T-helper 1 cell (primary cell): ENCODE measurements at places on chromosomes 5 and 9.

- DNase-seq = no peak
Measured at GRCh38 chr9:121115466-121115865, 40.7 kb downstream of the CNTRL start.

DNA sequence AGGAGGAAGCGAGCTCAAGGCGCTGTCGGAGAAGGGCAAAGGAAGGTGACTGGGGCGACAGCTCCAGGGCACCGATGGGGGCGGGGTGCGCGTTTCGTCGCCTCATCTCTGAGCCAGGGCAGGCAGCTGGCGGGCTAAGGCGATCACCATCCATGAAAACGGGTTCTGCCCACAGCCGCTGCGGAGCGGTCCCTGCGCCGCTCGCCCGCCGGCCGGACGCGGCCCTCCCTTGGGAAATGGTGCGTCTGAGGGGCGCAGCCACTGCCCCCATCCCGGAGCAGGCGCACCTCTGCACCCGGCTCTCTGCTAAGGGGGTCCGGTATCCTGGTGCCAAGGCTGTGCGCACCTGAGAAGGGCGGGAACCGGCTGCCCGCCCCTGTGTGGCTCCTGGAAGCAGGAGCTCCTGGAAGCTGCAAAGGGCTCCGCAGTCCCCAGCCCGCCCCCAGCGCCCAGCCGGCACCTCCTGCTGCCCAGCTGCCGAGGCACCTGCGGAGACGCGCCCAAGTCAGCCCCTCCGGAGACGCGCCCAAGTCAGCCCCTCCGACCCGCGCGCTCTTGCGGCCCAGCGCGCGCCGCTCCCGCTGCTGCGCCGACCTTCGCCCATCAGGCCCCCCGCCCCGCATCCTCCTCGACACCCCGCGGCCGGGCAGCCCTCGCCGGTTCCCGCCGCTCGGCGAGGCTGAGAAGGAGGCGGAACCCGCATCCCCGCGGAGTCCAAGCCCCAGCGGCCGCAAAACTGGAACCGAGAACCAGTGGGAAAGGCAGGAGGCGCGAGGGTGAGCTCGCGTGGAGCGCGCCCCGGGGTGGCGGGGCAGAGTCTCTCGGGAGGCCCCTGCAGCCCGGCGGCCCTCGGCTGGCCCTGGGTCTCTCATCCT, 757 bp downstream of the ANKRD34B start:
- DNase-seq = no peak

- no peak for DNase-seq
Measured at GRCh38 chr9:103707181-103707580, 386.9 kb upstream of the SMC2 start.

GRCh38 chr5:150024346-150024984, 23.9 kb downstream of the HMGXB3 start:
- no peak for DNase-seq

DNA sequence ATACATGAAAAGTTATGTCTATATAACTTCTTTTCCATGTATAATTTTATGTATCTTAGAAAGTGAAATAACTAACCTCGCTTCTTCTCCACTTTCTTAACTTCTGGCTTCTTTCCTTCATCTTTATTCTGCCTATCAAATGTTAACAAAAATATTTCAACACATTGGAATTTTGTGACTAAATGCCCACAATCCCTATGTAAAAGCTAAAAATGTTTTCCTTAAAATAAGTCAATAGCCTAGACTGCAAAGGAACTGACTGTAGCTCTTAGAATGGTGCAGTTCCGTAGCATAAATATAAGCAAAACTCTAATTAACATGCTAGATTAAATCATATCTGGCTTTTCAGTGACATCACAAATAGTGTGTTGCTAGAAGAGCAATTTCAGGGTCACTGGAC, 40.9 kb downstream of the PSIP1 start:
- no peak for DNase-seq

GRCh38 chr5:68460147-68460798, 244.7 kb downstream of the PIK3R1 start:
- no peak for DNase-seq

DNA sequence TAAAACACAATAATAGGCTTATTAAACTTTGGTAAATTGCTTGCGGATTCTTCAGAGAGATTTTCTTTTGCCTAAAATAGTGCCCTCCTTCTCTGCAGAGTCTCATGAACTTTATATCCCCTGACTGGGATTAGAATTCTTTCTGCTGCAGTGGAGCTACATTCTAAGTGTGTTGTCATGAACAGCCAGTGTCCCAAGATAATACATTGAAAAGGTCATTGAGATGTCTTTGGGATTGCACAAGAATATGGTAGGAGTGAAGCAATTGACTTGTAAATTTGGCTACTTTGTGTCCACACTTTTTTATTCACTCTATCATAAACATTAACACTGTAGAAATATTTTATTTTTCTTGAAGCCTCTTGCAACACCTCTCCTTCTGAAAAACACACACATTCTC, 604.5 kb downstream of the GABRG2 start:
- no peak for DNase-seq

- DNase-seq = no peak
Measured at GRCh38 chr9:130199605-130200004, 27.4 kb downstream of the NCS1 start.

GRCh38 chr5:142317173-142317572, 7.6 kb downstream of the SPRY4 start:
- DNase-seq = no peak

GRCh38 chr9:110707419-110707818, 38.8 kb downstream of the MUSK start:
- DNase-seq = no peak

DNA sequence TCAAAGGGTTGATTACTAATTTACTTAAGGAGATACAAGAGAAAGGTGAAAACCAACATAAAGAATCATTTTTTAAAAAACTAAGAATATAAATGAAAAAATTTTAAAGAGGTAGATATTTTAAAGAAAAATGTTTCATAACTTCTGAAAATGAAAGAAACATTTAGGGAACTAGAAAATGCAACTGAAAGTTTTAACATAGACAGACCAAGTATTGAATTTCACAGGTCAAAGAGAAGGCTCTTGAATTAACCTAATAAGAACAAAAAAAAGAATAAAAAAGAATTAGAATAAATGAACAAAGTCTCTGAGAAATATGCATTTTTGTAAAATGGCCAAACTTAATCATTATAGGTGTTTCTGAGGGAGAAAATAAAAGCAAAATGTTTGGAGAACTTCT, 16.1 kb upstream of the FAM174A start:
- no peak for DNase-seq

DNA sequence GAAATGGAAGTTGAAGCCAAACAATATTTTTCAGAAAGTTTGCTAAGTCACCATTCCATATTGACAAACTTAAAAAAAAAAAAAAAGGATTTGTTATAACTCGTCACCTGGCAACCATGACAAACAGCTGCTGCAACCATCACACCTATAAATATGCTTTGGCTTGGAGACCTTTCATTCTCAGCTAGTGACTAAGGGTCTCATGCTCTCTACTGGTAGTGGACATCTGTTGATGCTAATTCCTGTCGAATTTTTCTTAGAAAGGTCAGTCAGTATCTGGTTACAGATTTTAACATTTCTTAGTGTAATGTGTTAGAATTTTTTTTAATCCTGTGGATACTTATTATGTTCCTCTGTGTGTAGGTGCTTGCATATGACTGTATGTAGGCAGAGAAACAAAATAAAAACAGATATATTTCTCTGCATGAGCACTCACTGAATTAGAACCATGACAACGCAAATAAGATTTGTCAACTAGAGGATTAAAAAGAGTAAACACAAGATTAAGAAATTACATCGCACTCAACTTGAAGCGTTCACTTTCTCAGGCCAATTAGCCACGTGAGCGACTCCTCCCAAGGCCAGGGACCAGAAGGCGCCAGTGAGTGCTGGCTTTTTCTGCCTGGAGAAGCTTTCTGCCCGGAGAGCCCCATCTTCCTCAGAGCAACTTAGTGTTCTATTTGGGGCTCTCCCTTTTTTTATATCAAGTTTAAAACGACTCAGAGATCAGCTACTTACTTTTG, 27.0 kb upstream of the ZNF622 start:
- DNase-seq = no peak

- DNase-seq = no peak
Measured at GRCh38 chr9:136328011-136328621, 777 bp downstream of the GPSM1 start.

DNA sequence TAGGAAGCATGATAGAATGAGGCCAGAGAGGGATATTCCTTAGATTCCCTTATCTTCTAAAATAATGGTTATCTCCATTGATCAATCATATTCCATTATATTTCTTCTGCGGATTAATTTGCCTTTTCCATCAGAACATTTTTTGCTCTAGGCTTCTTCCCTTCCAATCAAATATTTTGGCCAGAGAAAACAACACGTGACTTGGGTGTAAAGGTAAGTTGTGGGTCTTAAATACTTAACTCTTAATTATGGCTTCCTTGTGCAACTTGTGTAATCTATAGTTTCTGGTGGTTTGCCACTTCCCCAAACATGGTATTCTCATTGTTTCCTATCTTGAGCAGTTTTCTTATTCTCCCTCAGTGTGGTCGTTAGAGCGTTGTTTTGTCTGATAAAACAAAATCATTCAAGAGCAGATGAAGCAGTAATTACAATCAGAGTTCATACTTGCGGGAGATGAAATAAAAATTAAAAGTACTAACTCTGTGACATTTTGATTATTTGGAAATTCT, 889.3 kb downstream of the MAT2B start:
- DNase-seq = no peak

DNA sequence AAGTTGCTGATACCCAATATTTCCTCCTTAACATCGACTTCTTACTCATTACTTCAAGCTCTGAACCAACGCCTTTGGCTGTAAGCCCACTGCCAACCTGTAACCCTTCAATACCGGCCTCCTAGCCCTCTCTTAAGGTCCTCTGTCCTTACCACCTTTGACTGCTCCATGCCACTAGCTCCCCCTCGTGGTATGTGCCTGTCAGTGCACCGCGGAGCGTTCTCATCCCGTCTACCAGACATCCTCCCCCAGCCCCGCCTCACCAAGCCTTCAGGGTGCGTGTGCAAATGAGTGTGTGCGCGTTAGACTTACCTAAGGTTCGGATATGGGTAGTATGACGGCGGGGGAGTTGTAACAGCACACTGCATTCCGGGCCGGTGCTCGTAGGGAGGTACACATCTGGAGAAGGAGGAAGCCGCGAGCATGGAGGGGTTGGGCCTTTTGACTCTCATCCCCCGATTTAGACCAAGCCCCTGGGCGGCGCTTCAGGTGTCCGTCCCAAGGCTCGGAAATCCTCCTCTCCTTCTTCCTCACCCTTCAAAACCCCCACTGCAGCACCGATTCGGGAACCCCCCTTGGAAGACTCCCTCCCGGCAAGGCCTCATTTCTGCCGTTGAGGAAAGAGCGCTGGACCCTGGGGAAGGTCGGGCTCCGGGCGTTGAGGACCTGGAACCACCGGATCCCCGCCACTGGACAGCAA, 2.8 kb upstream of the MYORG start:
- peak; percentile 73 for DNase-seq

GRCh38 chr9:111926421-111926875, 29.8 kb downstream of the UGCG start:
- peak; percentile 48 for DNase-seq

- no peak for DNase-seq
Measured at GRCh38 chr5:71957292-71957898, 149.9 kb upstream of the MAP1B start.

- DNase-seq = peak; percentile 16
Measured at GRCh38 chr5:135977375-135977928, 22.7 kb upstream of the LECT2 start.

DNA sequence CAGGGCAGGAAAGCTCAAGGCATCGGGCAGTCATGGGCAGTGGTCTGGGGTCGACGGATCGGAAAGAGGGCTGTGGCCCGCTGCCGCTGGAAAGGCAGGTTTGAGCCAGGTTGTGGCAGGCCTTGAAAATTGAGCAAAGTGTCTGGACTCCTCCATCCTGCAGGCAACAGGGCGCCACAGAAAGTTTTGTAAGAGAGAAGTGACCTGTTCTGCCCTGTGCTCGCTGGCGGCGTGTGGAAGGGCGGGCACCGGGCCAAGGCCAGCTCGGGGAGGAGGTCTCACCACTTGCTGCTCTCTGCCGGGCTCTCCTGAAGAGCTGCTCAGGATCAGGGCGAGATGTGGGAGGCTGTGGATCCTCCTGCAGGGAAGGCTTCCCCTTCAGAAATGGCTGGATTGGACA, 41.4 kb upstream of the FAT2 start:
- DNase-seq = no peak

DNA sequence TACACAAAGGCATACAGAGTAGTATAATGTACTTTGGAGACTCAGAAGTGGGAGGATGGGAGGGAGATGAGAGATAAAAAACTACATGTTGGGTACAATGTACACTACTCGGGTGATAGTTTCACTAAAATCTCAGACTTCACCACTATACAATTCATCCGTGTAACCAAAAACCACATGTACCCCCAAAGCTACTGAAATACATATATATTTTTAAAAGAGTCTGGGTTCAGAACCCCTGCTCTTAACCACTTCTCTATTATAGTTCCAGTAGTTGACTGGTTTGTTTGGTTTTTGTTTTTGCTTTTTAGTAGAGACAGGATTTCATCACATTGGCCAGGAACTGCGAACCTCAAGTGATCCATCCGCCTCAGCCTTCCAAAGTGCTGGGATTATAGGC, 22.6 kb downstream of the SGTB start:
- DNase-seq = no peak

- no peak for DNase-seq
Measured at GRCh38 chr5:8879248-8879647, 666.6 kb downstream of the SEMA5A start.

DNA sequence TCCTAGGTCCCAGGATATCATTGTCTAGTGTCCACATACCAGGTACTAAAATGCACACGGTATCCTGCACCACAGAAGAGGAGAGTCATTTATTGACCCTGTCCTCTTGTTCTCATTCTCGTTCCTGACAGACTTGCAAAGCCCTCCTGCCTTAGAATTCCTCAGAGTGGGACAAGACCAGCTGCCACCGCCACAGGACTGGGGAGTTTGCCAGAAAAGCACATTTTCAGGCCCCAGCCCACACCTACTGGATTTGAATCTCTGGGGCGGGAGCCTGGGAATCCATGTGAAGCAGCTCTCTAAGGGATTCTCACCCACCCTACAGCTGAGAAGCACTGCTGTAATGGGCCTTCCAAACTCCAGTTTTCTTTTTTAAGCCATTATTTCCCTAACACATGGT, 68.0 kb upstream of the FANCC start:
- no peak for DNase-seq

GRCh38 chr9:6545017-6545691, 100.4 kb downstream of the GLDC start:
- no peak for DNase-seq

DNA sequence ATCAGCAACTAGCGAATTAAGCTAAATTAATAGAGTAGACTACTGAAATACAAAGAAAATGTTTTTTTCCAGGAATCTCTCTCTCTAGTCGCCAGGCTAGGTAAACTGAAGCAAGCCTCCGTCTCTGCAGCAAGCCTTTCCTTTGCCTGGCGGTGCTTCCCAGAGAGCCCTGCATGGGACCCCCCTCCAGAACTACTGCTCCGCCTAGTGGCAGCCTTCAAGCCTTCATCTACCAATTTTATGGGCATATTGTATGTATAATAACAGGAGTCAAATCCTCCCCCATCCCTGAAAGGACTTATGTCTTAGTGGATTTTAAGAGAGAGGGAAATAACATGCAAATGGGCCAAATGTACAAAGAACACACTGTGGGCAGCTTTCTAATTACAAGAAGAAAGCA, 241.9 kb downstream of the SAXO1 start:
- DNase-seq = no peak
